ENCODE measurements at places on chromosomes 4 and X. TPM values are rescaled to one million over a fixed set of nuclear protein-coding genes. Genes with fewer than 3 reads are reported as not detected.

GRCh38 chrX:130083656-130084382 lies 26.5 kb downstream of the ELF4 start:
- no peak for DNase-seq

The TEX13B gene
- not detected for total RNA-seq

The TCEAL6 gene
- total RNA-seq, result not detected

The RBMXL3 gene
- not detected for total RNA-seq

GRCh38 chrX:24412637-24413363 lies 52.3 kb upstream of the PDK3 start:
- DNase-seq, result no peak

GRCh38 chr4:115272594-115272993 lies 159.2 kb upstream of the NDST4 start:
- DNase-seq, result no peak

GRCh38 chr4:11615601-11616000 lies 186.9 kb upstream of the HS3ST1 start:
- no peak for DNase-seq

The CXCL6 gene
- not detected for total RNA-seq

The PABPC5 gene
- 17.4 TPM for total RNA-seq

GRCh38 chr4:107066621-107067020 lies 30.5 kb upstream of the DKK2 start:
- no peak for DNase-seq

The C4orf51 gene
- total RNA-seq, result not detected

The ATP2B3 gene
- 11.5 TPM for total RNA-seq

- no peak for DNase-seq
These were observed 42.7 kb upstream of the RASSF6 start for GRCh38 chr4:73662709-73663546.

- no peak for DNase-seq
These were observed 372.1 kb downstream of the IQCM start for GRCh38 chr4:149443537-149443936.

The ZCCHC4 gene
- 12.5 TPM for total RNA-seq

DNA sequence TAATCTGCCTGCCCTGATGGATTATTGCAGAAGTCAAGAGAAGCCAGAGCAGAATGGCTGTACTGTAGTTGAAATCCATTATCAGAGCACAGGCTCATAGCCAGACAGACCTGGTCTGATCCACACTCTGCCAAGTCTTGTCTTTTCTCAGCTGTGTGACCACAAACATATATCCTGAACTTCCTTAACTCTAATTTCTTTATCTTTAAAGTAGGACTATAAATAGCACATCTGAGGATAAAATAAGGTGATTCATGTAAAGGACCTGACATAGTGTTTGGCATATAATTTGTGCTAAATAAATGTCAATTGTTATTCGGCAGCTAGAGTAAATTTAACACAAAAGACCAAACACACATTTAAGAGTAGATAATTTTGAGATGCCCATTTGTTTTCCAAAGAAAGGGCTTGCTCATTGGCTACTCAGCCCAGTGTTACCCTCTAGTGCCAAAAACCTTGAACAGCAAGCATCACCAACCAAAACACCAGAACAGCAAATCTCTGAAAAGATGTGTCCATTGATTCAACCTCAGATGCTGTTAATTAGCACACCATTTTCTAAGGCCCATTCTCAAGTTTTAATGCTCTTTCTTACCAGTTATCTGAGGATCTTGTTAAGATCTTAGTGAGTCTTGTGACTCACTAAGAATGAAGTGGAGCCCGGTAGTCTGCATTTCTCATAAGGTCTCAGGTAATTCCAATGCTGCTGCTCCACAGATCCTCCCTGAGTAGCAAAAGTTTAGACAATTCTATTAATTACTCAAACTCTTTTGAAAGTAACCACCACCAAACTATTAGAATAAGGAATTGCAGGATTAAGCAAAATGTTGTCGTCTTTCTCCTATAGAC lies 108.8 kb downstream of the HHIP start:
- DNase-seq, result no peak

The RS1 gene
- not detected for total RNA-seq

DNA sequence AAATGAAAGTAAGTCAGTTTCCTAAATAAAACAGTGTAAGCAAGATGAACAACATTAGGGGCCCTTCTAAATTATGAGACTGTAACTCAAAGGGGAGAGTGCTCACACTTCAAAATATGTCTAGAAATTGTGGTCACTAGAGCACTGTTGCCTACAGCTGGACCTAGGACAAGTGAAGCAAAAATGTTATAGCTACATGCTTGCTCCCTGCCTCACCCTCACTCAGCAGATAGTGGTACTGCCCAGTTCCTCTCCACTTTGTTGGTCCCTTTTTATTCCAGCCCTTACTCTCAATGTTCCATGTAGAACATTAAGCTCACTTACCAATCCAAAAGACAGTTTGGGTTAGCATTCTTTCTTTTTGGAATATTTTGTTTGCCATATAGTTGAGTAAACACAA lies 147.3 kb downstream of the GRIA3 start:
- DNase-seq, result no peak

DNA sequence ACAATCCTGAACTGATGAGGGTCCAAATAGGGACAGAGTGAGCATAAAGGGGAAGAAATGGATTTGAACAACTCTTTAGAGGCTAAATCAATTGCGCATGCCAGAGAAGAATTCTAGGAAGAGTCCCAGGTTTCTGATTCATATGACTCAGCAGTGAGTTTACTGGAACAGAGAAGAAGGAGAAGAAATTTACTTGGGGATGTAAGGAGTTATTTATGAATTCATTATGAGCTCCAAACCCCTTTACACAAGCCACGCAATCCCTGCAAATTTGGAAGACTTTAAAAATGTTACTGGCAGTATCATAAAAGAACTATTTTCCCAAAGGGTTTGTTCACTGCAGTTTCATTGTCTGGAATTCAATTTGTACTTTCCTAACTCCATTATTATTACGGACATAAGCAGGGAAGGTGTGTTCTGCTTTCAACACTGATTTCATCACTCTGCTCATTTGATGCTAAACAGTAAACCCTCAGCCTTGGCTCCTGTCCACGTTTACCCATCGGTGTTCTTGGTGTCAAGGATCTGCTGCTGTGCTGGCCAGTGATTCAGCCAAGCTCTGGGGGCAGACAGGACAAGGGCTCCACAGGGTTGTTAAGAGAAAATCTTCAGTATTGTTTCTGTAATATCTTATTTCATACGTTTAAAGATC lies 273.7 kb downstream of the HNRNPD start:
- peak; percentile 18 for DNase-seq

- DNase-seq, result no peak
These were observed 17.1 kb downstream of the DDX3X start for GRCh38 chrX:41350976-41351569.

- no peak for DNase-seq
These were observed at the start of gene ASB12 for GRCh38 chrX:64230123-64230970. TSS of gene ASB12 (minus strand) at chrX:64230607. CDS start at chrX:64225650, 4,957 bp downstream.

DNA sequence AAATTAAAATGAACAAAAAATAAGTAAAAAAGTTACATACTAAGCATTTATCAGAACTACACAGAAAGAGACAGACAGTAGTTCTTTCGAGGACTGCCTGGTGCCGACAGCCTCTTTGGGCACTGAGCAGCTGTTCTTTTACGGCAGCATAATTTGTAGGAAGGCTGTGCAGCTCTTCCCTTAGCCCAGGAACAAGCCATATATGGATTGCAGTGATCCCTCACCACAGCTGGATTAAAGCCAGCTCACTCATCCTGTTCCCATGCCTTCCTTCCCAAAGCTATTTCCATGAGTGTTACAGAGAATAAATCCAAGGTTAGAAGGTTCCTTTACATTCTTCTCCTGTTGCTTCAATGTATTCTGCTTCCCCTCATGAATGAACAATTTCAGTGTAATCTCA lies 71.7 kb downstream of the DDX60L start:
- peak; percentile 67 for DNase-seq

DNA sequence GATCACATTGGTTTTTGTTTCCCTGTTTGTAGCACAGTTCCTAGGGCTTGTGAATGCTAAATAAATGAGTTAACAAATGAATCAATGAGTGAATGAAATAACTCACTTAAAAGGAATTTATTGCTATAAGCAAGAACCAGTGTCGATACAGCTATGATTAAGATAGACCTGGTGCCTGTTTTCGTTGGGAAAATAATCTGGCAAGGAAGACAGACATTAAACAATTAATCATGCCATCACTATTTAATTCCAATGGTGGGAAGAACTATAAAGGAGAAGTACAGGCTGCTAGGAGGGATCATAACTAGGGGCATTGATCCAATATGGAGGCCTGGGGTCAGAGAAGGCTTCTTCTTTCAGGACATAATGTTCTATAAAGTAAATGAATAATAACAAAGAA lies 4.5 kb upstream of the CBR4 start:
- no peak for DNase-seq

Measured in adrenal gland (tissue), 19 donors.